ENCODE measurements at places on chromosomes 16 and 17.

DNA sequence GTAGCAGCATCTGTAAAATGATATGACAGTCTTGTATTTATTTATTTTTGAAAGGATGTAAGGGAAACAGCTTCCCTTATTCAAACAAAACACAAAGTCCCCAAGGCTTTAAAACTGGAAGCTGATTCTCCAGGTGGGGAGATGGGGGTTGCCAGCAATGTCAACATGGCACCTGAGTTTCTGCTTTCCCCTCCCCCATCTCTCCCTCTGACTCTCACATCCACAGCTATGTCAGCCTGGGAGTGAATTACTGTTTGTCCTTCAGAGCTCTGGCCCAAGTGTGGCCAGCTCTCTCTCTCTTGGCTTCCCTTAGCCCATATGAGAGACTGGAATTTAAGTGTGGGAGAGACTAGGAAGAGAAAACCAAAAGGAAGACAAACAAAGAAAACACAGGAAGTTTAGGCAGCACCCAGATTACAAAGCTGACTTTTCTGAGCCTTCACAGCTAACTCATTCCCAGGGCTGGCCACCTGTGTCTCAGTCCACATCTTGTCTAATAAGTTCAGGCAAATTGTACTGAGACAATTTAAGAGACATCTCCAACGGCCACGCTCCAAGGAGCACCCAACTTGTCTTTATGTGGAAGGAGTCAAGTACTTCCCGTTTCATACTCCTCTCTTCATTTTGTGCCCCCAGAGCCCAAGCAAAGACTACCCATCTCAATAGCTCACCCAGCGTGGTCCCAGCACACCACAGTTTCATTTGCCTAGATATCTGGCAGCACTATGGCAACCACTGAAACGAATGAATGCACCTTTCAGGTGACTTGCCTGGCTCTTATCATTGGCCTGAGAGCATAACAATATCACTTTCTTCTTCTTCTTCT, 69.2 kb downstream of the SOX9 start:
- DNase-seq = no peak

DNA sequence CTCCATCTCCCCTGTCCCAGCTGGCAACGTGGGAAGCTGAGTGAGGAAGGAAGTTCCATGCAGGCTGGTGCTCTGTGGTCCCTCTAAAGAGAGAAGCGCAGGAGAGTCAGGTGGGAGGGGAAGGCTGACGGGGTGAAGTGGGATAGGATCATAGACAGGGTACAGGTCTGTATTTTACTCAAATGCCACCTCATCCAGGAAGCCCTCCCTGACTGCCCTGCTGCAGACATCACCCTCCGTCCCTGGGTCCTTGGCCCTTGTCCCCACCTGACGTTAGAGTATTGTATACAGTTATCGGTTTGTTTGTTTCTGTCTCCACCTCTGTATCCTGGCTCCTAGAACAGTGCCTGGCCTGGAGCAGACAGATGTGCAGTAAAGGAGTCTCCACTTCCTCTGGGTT, 11.7 kb downstream of the CANT1 start:
- no peak for DNase-seq

- no peak for DNase-seq
Observed at GRCh38 chr16:11637320-11637719, 30.9 kb upstream of the SNN start.

DNA sequence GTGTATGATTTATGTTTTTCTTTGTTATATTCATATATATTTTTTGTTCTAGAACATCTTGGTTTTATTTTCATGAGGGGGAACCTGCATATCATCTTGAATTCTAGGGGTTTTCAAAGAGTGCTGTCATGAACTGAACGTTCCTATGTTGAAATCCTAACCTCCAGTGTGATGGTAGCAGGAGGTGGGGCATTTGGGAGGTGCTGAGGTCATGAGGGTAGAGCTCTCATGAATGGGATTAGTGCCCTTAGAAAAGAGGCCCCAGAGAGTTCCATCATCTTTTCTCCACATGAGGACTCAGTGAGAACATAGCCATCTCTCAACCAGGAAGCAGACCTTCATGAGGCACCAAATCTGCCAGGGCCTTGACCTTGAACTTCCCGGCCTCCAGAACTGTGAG, 34.6 kb upstream of the CCDC182 start:
- no peak for DNase-seq

DNA sequence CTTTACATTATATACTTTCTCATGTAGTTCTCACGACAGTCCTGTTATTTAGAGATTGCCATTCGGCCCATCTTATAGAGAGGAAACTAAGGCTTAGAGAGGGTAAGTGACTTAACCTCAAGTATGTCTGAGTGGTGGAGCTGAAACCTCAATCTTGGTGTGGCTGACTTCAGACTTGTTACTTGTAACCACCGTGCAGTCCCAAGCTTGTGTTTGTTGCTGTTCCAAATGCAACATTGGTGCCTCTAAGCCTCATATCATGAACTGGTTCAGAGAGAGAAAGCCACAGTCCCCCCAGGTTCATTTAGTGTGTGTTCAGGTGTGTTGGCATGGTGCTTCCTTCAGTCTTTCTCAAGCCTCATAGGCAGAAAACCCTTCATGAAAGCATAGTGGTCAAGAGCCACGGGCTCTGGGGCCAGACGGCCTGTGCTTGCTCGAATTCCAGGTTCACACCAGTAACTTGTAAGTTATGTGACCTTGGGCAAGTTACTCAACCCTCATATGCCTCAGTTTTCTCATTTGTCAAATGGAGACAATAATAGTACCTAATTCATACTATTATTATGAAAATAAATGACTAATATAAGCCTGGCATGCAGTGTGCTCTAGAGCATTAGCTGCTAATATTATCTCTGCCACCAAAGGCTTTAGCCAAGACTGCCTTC, 39.9 kb downstream of the CDH1 start:
- no peak for DNase-seq

- no peak for DNase-seq
Observed at GRCh38 chr17:63555500-63556156, 5.4 kb downstream of the DCAF7 start.
